NCI-H1417 (cell line): ENCODE measurements at places on chromosomes 1 and 21.

DNA sequence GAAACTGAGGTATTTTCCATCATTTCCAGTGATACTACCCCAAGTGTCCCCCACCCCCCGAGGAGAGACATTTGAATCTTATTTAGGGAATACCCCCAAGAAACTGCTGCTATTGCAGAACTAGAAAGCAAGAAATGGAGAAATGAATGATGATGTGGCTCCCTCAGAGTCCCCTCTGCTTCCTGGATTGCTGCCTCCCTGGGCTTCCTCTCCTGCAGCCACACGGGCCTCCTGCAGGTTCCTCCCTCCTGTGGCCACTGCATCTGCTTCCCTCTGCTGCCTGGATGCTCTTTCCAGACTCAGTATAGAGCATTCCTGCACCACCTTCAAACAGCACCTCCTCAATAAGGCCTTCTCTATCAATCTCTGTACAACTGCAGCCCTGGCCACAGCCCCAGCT lies 69.3 kb downstream of the SLC25A24 start:
- DNase-seq, result no peak

DNA sequence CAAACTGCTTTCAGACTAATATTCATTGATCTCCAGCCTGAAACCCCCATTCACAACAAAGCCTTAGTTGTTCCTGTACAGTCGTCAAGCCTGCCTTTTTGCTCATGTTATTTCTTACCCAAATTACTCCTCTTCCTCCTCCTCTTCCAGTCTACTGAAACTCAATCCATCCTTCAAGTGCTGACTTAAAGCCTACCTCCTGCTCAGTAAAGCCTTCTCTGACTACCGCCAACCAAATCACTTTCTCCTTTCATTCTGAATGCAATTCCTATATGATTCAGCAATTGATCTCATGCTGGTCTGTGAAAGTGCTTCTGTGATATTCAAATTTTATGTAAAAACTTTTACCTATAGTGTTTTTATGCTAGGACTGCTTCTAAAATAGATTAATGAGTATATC lies 18.6 kb downstream of the TAF5L start:
- DNase-seq, result no peak

DNA sequence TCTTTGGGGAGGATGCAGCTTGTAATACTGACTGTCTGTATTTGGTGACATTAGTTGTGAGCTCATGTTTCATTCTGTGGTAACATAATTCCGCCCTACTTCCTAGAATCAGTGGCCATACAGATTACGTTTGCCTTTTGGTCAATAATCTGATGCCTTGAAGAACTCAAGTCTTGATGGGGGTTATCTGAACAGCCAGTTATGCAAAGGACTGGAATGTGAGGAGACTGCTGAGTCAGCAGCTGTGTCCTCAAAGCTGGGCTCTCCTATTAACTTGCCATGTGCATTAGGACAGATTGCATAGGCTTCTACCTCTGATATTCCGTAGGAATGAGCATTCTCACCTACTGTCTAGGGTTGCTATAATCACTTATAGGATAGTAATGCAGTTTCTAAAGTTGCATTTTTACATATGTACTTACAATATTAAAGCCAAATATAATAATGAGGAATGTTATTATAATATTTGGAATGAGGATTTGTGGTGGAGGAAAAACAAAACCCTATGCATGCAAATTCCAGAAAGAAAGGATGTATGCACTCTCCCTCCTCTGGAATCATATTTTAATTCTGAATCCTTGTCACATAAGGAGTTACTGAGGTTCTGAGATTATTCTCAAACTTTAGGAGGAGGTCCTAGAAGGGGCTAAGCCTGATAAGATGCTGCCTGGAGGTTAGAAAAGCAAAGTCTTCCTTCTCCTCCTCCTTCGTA lies 116.0 kb downstream of the NOS1AP start:
- no peak for DNase-seq

DNA sequence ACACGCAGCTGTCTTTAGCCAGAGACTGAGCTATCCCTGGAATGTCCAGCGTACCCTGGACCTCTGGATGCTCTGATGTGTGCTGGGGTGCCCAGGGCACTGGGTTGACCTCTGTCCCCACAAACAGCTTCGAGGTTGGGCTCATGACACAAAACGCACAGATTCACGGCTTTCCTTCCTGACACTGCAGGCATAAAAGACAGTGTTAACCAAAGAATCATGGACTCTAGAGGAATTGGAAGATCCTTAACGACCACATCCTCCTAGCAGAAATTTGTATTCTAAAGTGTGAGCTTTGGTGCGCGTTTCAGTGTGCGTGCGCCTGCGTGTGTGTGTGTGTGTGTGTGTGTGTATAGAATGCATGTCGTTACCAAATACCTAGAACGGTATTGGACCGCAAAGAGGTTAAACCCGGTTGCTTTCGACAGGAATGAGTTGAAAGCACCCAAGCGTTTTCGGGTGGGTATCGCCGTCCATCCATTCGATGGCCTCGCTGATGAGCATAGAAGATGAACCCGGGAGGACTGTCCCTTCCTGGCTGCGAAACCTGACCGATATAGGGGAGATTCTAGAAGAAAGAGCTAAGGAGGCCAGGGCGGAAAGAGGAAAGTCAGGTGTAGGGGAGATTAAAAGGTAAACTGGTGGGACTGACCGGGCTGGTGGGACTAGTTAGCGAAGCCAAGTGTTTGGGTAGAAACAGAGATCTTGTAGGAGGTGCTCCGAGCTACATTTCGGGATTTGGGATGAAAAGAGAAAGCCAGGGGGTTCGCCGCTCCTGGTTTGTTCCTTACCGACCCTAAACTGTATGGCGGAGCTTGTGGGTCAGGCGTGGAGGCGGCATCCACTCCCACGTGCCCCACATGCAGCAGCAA lies 6.8 kb upstream of the LHX9 start:
- no peak for DNase-seq

DNA sequence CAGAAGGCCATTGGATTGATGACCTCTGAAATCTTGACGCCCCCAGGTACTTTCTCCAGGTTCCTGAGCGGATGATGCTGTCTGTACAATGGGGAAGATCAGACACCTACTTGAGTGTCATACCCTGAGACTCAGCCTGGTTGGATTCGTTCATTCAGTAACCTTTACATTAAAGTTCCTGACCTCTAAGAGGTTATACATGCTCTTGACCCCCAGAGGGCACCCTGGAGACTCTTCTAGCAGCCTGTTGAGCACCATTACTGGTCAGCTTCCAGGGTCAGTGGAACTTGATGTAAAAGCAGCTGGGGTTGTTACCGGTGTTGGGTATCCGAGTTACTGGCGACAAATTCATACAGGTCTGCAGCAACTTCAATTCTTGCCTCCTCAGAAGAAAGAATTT lies 114.3 kb upstream of the ZNF678 start:
- DNase-seq, result peak; percentile 6
